Esophagus (tissue), 2 donors: ENCODE measurements at places on chromosomes 5 and 9. TPM values are rescaled to one million over a fixed set of nuclear protein-coding genes. Genes with fewer than 3 reads are reported as not detected.

The RAB14 gene
- 20.1 TPM for polyA plus RNA-seq

The EMB gene
- polyA plus RNA-seq, result 1.7 TPM

The PTGES gene
- 16.3 TPM for polyA plus RNA-seq

The TEX48 gene
- not detected for polyA plus RNA-seq

The ARHGEF37 gene
- polyA plus RNA-seq, result 10.6 TPM

The GNA14 gene
- 0.94 TPM for polyA plus RNA-seq

The UGT3A1 gene
- 0.02 TPM for polyA plus RNA-seq

The CCNI2 gene
- 0.04 TPM for polyA plus RNA-seq

The ANKRD18A gene
- 7.1 TPM for polyA plus RNA-seq

The SYK gene
- polyA plus RNA-seq, result 16.5 TPM

The NIM1K gene
- polyA plus RNA-seq, result 0.12 TPM

The SARDH gene
- polyA plus RNA-seq, result 0.20 TPM

The ABCA1 gene
- polyA plus RNA-seq, result 2.7 TPM

The ADAMTS13 gene
- 1.2 TPM for polyA plus RNA-seq

The MED7 gene
- 8.2 TPM for polyA plus RNA-seq

The TSSK1B gene
- polyA plus RNA-seq, result 0.01 TPM

The SYNPO gene
- polyA plus RNA-seq, result 5.0 TPM

The IFNA21 gene
- polyA plus RNA-seq, result not detected

The EXOSC3 gene
- 36.0 TPM for polyA plus RNA-seq

The PCDHB13 gene
- 0.29 TPM for polyA plus RNA-seq

The SLC4A9 gene
- polyA plus RNA-seq, result 0.14 TPM

The STKLD1 gene
- polyA plus RNA-seq, result 1.3 TPM

The FRRS1L gene
- polyA plus RNA-seq, result 0.08 TPM

The SLC34A3 gene
- polyA plus RNA-seq, result 1.3 TPM

The CDX1 gene
- polyA plus RNA-seq, result 0.08 TPM

The SEMA5A gene
- 1.9 TPM for polyA plus RNA-seq

The DRD1 gene
- 0.02 TPM for polyA plus RNA-seq

The GPR151 gene
- polyA plus RNA-seq, result not detected

The GLDC gene
- 2.3 TPM for polyA plus RNA-seq

The NR2F1-AS1 gene
- 3.4 TPM for polyA plus RNA-seq

The BARHL1 gene
- polyA plus RNA-seq, result not detected

The ARSB gene
- 0.61 TPM for polyA plus RNA-seq

The GMCL2 gene
- not detected for polyA plus RNA-seq

The TRMT10B gene
- 3.8 TPM for polyA plus RNA-seq

The ESM1 gene
- 0.16 TPM for polyA plus RNA-seq

The SAPCD2 gene
- polyA plus RNA-seq, result 7.5 TPM

The ECM2 gene
- 0.84 TPM for polyA plus RNA-seq

The FAT2 gene
- 29.5 TPM for polyA plus RNA-seq

The UBAC1 gene
- polyA plus RNA-seq, result 43.4 TPM

The PLPPR1 gene
- polyA plus RNA-seq, result 0.05 TPM

The SMIM3 gene
- 9.6 TPM for polyA plus RNA-seq

The ARL14EPL gene
- 0.05 TPM for polyA plus RNA-seq

The SH3TC2 gene
- 1.4 TPM for polyA plus RNA-seq

The IL4 gene
- not detected for polyA plus RNA-seq

The TRIM36 gene
- polyA plus RNA-seq, result 0.20 TPM

The SOX30 gene
- polyA plus RNA-seq, result 0.04 TPM

The HSPB3 gene
- polyA plus RNA-seq, result 3.5 TPM
